Omental fat pad (tissue), 4 donors: ENCODE measurements at places on chromosomes 7 and 10.

DNA sequence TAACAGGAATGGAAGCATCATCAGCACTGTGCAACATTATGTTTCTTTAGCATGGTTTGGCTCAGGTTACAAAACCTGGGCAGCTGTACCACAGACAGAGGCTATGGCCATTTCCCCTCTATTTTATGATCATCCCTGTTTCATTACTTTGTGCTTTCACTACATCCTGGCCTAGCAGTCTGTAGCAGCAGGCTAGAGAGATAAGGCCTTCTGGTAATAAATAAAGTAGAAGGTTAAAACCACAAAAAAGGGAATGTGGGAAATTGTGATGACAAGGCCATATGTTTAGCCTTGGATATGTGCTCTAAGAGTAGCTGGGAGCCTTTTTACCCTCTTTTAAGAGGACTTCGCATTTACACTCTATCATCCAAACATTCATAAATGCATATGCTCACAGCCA, 266.2 kb upstream of the PHF14 start:
- DNase-seq = no peak

DNA sequence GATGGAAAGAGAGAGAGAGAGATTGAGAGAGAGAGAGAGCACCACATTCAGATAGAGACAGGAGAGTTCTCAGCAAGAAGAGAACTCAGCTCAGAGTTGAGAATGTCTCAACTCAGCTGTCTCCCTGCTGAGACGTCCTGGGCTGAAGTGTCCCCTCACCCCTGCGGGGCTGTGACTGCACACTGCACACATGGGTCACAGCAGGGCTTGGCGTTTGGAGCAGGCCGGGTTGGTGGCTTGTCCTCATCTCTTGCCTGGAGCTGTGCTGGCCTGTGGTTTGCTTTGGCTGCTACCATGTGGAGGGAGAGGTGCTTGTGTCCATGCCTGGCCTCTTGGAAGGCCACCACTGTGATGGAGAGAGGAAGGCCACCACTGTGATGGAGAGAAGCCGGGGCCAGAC, 167.9 kb downstream of the RNF216 start:
- no peak for DNase-seq

- no peak for DNase-seq
Measured at GRCh38 chr10:13707156-13707881, 120.6 kb downstream of the PRPF18 start.

- DNase-seq = no peak
Measured at GRCh38 chr7:122532406-122533269, 166.3 kb downstream of the RNF133 start.

DNA sequence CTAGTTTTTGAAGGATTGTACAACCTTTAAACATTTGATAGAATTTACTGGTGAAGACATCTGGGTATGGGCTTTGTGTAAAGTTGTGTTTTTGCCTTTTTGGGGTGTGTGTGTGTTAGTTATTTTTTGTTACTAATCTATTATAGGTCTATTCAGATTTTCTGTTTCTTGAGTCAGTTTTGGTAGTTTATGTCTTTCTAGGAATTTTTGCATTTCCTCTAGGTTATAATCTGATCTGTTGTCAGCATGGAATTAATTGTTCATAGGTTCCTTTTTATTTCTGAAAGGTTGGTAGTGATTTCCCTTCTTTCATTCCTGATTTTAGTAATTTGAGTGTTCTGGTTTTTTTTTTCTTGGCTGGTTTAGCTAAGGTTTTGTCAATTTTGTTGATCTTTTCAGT, 17.7 kb downstream of the SEPTIN7 start:
- no peak for DNase-seq

DNA sequence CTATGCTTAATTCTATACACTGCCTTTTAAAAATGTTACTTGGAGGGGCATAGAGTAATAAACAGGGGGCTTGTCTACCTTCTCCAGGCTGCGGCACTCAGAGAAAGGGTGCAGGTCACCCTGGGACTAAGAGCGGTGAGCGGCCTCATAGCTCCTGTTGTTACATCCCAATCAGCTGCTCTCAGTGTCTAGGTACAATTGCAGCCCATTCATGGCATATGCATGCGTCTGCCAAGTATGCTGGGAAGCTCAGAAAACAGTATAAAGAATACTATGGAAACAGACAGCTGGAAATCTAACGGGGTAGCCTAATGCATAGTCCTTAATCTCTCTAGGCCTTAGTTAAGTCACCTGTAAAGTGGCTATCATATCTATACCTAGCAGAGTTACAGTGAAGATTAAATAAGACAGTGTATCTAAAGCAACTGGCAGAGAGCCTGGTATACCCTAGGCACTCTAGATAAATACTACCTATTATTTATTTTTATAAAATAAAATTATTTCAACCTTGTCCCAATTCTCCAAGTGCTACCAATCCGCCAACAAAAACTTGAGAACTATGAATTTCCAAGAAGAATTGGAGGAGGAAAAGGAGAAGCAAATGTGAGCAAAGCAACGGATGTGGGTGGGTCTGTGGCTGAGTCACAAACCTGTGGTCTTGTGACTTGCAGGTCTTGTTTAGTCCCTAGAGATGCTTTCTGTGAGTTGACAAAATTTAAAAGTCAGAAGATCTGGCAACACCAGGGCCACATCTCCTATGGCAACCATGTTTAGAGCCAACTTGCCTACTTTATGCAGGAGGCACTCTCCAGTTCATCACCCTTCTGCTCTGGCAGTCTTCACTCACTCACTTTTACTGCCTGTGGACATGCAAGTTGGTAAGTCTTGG, 183.0 kb downstream of the RAPGEF5 start:
- DNase-seq = no peak

- DNase-seq = no peak
Measured at GRCh38 chr7:44216019-44216418, 15.2 kb downstream of the YKT6 start.

DNA sequence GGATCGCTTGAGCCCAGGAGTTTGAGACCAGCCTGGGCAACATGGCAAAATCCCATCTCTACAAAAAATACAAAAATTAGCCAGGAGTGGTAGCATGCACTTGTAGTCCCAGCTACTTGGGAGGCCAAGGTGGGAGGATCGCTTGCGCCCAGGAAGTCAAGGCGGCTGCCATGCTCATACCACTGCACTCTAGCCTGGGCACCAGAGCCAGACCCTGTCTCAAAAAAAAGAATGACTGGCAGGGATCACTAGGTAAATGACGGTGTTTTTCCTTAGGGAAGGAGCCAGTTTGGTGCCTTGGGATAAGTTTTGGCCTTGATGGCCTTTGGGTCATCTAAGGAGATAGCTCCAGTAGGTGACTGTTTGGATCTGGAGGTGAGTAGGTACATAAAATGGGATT, 8.9 kb downstream of the TMEM248 start:
- no peak for DNase-seq

DNA sequence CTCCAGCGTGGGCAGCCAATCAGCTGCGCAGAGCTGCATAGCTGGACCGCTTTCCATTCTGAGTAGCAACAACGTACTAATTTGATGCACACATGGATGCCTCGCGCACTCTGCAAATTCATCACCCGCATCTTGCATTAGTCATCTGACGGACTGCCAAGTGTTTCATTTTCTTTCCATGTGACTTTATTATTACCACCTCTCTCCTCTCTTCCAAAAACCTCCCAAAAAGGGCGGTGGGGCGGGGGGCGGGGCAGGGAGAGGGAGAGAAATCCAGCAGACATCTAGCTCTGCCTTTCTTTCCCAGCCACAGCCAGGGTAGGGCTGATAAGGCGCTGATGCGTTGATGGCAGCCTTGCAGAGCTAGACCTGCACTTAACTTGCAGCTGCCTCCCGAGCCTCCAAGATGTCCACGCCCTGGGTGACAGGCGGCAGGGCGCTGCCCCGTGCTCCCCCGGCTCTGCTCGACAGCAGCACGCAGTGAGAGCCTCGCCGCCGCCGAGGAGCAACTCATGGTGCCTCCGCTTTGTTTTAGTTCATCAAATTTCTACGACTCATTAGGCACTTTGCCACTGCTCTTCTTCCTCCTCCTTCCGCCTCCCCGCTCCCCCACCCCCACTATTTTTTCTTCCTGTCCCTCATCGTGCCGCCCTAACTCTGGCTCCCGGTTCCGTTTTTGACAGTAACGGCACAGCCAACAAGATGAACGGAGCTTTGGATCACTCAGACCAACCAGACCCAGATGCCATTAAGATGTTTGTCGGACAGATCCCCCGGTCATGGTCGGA, 147.3 kb downstream of the CELF2 start:
- peak; percentile 33 for DNase-seq
